ENCODE measurements at places on chromosomes 5 and 9.

GRCh38 chr5:98128271-98128670, 645.2 kb upstream of the RGMB start:
- no peak for DNase-seq

DNA sequence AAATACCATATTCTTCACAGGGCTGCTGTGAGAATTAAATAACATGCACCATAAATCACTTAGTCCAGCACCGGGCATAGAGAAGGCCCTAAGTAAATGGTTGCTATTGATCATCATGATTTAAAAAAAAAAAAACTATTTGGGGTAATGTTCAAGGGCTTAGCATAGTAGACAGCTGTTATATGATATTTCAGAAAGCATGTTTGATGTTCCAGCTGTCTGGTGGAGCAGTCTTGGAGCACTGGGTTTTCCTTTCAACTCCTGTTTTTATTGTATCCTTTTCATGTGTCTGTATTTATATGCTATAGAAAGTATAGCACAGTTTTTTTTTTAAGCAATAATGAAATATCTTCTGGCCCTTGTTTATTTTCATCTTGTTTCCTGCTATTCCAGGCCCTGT, 28.0 kb upstream of the TOMM5 start:
- DNase-seq = no peak

DNA sequence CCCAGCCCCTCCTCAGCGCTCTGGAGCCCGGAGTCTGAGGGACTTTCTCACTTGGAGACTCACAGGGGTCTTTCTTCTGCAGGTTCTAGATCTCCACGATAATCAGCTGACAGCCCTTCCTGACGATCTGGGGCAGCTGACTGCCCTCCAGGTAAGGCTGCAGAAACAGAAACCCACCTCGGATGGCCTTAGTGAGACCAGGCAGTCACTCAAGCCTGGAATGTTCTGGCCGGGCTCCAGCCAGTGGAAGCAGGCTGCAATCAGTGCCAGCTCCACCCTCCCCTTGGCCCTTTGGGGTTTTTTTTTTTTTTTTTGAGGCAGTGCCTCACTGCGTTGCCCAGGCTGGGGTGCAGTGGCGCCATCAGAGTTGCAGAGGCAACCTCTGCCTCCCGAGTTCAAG, 7.6 kb downstream of the LRSAM1 start:
- no peak for DNase-seq

GRCh38 chr5:176810081-176810597, at the start of gene UNC5A:
TSS of gene UNC5A (plus strand) at chr5:176810559. CDS start at chr5:176810751, 192 bp downstream.
- no peak for DNase-seq

- no peak for DNase-seq
These were observed 117.1 kb upstream of the IRX4 start for GRCh38 chr5:1999794-2000193.

DNA sequence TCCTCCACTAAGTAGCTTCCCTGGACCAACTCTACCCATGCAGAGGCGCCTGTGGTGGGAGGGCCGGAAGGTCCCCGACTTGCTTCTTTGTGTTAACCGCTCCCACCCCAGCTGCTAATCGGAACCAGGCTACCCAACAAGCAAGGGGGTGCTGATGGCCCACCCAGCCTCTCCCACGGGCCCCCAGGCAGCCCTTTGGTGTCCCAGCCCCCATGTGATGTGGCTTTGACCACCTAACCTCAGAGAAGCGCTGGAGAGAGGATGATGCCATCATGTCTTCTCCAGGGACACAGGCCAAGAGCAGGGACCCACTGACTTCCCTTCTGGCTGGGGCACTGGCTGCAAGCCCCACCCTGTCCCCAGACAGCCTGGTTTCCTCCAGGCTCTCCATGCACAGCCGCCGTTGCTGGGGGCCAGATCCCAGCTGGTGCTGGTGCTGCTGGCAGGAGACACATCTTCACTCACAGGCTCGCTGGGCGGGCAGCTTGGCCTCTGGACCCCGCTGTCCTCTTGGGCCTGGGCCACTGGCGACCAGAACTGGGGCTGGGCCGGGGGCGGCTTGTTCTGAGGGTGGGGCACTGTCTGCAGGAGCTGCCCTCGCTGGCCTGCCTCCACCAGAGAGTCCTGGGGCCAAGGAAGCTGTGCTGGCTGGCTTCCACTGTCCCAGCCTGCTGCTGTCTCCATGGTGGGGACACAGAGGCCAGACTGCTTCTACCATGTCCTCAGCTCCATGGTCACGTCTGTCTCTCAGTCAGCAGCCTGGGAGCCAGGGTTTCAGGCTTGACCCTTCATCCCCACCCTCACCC, 27.8 kb downstream of the LAMC3 start:
- no peak for DNase-seq

- DNase-seq = no peak
These were observed 45.9 kb downstream of the MEGF9 start for GRCh38 chr9:120668399-120668798.

GRCh38 chr5:33621514-33621913, 180.7 kb downstream of the TARS1 start:
- DNase-seq = no peak

- DNase-seq = no peak
These were observed 4.5 kb downstream of the GSN start for GRCh38 chr9:121272401-121272948.

DNA sequence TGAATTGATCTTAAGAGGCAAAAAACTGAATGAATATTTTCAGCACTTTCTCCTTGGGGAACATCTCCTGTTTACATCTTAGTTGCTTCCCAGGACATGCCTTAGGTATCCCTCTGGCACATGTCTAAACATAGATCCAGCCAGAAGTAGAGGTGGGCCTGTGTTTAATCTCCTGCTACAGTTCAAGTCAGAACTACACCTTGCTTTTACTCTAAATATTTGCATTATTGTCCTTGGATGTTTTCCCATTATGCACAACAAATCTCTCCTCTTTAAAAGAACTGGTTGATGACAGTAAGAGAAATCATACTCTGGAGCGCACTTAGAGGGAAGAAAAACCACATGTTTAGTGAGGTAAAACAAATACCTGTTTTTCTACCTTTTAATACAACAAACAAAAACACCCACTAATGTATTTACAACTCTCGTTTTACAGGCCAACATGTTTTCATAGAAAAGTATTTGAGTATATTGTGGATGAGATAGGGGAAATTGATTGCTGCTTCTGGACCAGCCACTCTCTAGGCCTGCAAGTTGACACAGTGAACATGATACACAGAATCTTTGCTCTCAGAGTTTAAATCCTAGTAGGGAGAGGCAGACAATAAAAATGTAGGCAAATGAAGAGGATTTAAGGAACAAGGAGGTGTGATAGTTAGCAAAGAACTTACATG, 32.3 kb downstream of the TNFAIP8 start:
- no peak for DNase-seq

GRCh38 chr5:173196133-173196952, 38.7 kb downstream of the NKX2-5 start:
- no peak for DNase-seq

DNA sequence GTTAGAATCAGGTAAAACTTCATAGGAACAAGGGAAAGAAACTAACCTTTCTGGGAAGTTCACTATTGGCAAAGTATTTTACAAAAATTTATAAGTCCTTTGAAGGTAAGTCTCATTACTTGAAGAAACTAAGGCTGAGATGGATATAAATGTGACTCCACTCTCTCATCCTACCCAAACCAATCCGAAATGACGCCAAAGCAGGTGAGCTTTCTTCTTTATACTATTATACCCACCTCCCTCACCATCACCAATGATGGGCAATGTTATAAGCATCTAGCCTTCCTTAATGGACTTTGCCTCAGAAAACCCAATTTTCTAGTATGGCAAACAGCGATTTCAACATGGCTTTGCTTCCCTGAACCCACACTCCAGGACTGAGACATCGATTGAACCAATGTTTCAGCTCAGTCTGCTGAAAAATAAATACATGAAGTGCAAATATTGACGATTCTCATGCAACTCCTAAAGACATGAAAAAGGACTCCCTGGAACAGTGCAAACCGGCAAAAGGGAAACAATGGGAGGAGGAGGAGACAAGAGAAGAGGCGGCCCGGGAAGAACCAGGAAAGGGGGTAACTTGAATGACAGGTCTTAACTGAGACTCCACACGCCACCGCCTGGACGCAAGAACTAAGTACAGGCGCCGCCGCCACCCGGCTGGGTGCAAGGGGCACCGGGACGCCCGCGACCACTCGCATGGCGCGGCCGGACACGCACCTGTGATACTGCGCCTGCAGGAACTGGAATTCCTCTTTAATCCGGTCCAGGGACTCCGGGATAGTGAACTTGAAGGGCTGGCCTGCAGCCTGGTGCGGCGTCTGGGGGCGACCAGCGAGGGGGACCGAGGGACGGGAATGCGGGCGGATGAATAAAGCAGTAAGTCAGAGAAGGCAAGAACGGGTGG, 2.5 kb downstream of the TLE1 start:
- peak; percentile 87 for DNase-seq

DNA sequence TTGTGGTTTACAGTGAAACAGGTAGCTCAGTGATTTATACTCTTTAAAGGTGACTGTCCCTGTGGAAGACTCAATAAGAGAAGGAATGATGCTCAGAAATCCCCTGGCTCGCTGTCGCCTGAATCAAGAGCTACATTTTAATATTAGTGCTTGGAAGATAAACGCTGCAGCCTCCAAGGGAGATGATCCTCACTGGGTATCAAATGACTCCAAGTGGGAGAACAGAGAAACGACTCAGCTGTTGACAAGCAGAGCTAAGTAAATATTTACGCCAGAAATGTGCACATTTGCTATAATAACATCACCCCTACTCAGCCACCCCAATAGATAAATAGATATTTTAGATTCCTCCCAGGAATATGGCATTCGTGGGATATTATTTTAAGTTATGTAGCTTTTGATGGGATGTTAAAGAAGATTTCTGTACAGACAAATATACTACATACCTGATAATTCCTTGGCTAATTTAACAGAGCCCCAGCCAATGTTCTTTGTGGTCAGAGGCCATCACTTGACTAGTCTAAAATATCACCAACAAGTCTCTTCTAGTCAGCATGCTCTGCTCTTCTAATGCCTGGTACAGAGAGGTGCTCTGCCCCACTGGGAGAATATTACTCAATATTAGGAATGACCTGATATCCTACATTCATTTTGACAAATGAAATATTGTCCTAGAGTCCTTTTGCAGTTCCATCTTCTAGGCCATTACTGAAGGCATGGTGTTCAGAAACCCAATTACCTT, 18.3 kb upstream of the CCDC192 start:
- no peak for DNase-seq

- DNase-seq = no peak
These were observed 10.5 kb upstream of the GDNF start for GRCh38 chr5:37850226-37850865.

- no peak for DNase-seq
These were observed 564.0 kb downstream of the IRX1 start for GRCh38 chr5:4159681-4160080.

- peak; percentile 80 for DNase-seq
These were observed 192.2 kb downstream of the C9orf152 start for GRCh38 chr9:110015759-110016158.

DNA sequence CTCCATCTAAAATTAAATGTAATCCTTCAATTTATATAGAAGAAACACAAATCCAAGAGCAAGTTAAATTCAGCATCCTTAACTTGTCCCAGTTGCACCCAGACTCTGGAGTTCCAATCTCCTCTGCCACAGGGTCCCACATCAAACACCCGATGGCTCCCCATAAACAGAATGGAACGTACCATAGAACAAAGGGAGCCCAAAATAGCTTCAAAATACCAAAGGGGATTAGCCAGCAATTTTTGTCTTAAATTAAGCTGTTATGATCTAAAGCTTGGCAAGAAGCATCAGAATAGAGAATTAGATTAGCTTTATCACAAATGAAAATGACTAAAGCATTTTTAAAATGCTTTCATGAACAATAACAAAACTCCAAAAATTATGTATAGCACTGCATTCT, 112.8 kb downstream of the FANCC start:
- DNase-seq = no peak

DNA sequence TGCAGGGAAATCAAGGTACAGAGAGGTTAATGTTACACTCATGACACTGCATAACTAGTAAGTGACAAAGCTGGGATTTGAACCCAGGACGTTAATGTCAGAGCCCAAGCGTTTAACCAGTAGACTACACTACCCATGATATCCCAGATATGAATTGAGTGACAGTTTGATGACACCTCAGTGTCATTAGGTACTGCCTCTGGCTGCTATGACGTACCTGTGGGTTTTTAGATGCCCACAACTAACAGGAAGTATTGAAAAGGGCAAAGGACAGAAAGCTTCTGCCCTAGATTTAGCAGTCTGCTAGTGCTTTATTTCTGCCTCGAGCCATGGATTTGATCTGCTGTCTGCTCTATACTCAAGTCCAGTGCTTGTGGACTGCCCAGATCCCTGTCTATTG, 56.2 kb downstream of the GLRA1 start:
- no peak for DNase-seq

- DNase-seq = no peak
These were observed 278.3 kb upstream of the PCSK5 start for GRCh38 chr9:75612205-75612604.
